ENCODE measurements at places on chromosomes 2 and 18.

- no peak for DNase-seq
Measured at GRCh38 chr2:43328133-43328532, 101.7 kb upstream of the ZFP36L2 start.

DNA sequence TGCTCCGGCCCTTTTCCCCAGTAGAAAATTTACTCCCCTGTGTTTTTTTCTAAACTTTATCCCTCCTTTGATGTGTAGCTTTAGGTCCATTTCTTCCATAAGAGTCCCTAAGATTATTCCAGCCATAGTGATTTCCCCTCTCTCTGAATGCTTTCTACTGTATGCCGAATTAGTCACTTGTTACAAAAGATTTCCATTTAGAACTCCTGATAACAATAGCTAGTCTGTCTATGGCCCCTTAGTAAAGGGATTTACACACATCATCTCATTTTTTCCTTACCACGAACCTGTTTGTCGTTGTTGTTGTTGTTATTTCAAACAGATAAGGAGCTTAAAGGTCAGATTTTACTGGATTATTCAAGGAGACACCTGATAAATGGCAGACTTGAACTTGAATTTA is 256.1 kb downstream of the PAX3 start:
- no peak for DNase-seq

GRCh38 chr2:78739282-78739681 is 286.2 kb upstream of the REG3G start:
- no peak for DNase-seq

DNA sequence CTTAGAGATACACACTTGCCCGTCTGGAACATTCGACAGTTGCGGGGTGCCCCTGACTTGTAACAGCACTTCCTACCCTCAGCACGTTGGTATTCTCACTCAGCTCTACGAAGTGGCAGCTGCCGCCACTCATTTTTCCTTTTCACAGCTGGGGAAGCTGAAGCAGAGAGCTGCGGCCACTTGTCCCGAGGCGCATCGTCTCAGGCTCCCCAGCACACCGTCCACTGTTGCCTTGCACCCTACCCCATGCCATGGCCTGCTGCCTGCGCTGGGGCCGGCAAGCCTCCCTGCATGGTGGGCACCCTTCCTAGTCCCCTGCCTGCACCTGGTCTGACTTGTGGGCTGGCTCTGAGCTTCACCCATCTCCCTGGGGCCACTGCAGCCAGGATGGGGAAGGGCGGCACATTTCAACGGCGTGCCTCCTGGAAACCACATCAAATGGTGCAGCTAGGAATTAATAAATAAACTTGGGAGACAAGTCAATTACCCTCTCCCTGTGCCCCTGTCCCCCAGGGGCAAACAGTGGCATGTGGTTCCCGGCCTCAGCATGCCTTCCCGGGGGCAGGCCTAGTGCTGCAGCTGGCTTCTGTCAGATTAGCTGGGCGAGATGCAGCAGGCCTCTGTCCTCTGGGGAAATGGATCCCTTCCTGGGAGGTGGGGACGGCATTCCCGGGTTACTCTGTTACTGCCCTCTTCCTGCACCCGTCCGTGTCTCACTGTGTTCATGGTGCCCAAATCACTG is 64.7 kb upstream of the HAAO start:
- no peak for DNase-seq

DNA sequence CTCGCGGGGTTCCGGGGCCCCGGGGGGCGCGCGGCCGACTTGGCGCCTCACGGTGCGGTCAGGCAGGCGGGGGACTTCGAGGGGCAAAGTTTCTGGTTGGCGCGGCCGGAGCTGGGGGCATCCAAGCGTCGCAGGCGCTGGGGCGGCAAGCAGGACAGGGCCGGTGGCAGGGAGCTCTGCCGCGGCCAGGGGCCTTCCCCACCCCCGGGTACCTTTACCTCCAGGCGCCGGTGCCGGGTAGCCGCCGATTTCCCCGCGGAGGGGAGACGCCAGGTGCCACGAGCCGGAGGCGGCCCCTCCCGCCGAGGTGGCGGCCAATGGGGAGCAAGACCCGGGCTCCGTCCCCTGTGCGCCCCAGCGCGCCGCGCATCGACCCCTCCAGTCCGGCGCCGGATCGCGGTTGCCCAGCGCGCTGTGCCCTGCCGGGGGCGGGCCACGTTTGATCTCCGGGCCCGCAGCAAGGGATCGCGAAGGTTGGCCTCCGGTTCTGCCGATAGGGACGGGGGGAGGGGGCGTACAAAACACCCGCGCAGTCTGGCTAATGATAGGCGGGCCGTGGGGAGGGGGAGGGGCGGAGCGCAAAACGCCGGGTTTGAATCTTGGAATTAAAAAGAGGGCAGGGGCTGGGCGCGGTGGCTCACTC is at the start of gene ST8SIA5:
ST8SIA5 (minus strand) TSS at position 495 of the 643 bp plus-strand sequence. CDS start 545 bp downstream, outside the sequence.
- DNase-seq: no peak

GRCh38 chr2:73963385-73964120 is 21.2 kb upstream of the TET3 start:
- DNase-seq: no peak

GRCh38 chr18:35242426-35242825 is 1.6 kb downstream of the ZNF397 start:
- DNase-seq: no peak

DNA sequence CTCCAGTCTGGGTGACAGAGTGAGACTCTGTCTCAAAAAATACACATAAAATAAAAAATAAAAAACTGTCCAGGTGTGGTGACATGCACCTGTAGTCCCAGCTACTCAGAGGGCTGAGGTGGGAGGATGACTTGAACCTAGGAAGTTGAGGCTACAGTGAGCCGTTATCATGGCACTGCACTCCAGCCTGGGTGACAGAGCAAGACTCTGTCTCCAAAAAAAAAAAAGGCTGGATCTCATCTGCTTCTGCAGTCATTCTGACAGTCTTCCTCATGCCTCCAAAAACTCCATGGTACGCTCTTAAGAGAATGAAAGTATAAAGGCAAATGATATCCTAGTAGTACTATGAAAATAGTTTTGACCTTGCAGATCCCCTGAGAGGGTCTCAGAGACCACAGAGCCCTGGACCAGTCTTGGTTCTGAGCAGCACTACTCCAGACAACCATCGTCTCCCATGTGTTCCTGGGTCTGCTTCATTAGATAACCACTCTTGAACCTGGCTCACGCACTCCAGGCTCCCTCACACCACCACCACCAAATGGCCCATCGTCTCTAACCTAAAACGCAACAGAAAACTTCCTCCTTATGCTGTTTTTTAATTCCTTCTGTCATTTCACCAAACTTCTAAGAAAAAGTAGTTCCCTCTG is 26.0 kb downstream of the SPIRE1 start:
- no peak for DNase-seq

GRCh38 chr2:94960266-94960665 is 65.2 kb upstream of the MAL start:
- DNase-seq: no peak

DNA sequence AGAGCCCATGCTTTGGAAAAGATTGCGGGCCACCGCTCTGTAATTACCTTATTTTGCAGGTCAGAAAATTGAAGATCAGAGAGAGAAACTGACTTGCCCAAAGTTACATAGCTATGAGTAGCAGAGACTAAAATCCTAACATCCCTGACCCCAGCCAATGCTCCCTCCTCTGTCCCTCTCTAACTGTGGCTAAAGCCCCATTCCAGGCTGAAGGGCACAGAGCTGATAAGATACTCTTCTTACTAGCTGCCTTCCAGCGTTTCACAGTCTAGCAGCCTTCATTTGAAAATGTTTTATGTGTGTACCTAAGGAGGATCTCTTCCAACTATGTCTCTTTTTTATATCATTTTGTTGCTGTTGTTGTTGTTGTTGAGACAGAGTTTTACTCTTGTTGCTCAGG is 81.4 kb upstream of the LRATD1 start:
- DNase-seq: no peak

DNA sequence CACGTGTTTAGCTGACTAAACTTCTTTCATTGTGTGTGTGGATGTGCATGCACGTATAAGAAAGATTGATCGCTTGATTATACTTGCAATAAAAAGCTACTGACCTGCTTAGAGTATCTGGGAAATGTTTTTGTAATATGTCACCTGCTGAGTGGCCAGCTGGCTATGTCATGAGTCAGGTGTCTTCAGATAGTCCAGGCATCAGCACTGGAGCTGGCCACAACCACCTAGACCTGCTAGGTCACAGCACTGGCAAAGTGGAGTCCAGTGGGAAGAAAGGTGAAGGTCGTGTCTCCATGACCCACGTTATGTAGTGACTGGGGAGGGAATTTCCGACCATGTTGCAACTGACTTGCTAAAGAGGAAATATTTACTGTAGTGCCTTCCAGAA is 147.0 kb downstream of the ESCO1 start:
- no peak for DNase-seq

GRCh38 chr2:98777076-98777475 is 46.1 kb upstream of the MGAT4A start:
- no peak for DNase-seq

All from AML-193 (cell line).